ENCODE measurements at places on chromosomes 7 and 10.

GRCh38 chr10:31011017-31011664, 20.5 kb downstream of the ZNF438 start:
- no peak for DNase-seq

DNA sequence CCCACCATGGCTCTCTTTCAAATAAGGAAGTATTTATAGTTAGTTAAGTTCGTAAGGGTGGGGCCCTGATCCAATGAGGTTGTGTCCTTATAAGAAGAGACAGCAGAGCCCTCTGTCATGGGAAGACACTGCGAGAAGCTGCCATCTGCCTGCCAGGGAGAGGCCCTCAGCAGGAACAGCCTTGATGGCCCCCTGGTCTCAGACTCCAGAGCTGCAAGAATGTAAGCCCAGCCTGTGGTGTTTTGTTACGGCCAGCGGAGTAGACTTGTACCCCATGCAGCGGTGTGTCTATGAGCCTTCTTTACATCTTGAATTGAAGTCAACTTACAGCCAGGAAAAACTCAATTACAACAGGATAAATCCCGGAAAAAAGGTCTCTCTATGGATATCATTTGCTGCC, 14.3 kb upstream of the LARP4B start:
- DNase-seq = no peak

DNA sequence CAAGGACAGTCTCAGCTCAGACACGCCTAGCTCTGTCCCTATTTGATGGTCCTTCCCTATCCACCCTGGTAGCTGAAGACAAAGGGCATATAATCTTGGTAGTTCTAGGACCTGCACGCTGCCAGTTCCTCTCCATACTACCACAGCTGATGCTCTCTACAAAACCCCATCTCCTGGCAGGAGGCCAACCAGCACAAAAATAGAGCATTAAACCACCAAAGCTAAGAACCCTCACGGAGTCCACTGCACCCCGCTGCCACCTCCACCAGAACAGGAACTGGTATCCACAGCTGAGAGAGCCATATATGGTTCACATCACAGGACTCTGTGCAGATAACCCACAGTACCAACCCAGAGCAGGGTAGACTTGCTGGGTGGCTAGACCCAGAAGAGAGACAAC, 299.4 kb downstream of the LRRTM3 start:
- no peak for DNase-seq

DNA sequence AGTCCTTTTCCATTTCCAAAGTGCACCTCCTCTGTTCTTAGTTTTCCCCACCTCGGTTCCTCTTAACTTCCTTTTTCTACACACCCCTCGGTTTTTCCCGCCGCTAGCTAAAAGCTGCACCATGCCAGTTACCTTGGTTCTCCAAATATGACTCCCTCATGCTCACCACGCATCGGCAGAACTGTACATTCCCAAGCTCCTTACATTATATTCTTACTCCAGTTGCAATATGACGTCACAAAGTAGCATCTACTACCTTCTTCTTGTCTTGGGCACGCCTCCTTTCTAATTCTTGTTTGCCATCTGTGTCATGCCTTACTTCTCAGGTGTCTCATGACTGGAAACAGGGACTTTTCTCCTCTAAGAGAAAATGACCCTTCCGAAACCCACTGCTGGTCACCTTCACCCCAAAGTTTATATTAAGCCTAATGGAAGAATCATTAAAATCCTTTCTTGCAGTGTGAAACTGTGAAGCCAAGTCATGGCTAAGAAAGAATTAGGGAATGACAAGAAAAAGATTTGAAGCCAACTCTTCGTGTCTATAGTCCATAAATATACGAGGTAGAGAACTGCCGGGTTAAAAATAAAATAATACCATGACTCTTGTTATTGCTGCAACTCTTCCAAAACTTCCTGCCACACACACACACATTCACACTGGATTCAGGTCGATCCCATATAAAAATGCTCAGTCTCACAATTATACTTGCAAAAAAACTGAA, 1.7 kb downstream of the ESYT2 start:
- no peak for DNase-seq

DNA sequence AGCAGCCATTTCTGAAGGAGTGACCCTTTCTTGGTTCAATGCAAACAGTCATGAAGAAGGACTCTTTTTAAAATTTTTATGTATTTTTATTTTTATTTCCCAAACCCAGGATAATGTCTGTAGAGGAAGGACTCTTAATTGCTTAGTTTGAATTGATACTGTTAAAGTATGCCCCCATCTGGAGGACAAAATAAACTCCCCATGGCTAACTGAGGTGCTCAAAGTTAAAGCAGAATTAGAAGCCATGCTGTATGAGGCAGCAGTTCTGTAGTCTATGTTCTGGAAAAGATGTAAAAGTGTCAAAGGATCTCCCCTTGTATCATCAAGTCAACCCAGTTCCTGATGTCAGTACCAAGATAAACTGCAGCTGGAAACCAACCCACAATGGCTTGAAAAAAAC, 617.9 kb upstream of the GRM3 start:
- DNase-seq = no peak

DNA sequence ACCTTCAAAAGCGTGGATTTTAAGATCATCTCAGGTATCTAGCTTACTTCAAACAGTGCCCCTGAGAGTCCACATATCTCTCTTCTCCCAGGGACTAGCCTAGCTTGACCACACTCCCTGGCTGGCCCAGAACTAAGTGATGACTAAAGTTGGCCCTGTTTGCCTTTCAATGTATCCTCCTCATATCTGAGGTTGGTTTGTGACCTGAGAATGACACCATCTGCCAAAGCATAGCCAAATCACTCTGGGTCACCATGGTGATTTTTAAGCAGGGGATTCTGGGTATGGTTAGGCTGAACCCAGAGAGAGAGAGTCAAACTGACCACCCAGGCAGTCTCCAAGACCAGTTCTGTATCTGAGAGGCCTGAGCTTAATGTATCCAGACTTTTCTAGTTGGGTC, 16.2 kb downstream of the CNNM1 start:
- DNase-seq = no peak

DNA sequence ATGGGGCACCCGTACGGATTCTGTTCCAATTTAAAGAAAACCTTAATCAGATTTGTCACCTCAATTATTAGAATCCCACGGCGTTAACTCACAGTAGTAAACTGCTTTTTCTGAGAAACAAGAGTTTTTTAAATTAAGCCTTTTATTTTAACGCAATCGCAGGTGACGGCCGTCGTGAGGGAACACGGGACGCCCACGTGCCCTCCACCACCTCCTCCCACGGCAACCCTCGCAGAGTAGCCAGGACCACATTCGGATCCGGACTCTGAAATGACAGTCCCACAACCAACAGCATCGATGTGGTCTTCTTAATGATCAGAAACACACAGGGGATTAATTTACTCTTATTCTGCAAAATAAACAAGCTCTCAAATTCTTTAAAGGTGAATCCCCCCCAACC, 22.0 kb upstream of the GPR146 start:
- DNase-seq = no peak

- DNase-seq = no peak
Measured at GRCh38 chr7:114660126-114660486, 245.5 kb downstream of the FOXP2 start.

DNA sequence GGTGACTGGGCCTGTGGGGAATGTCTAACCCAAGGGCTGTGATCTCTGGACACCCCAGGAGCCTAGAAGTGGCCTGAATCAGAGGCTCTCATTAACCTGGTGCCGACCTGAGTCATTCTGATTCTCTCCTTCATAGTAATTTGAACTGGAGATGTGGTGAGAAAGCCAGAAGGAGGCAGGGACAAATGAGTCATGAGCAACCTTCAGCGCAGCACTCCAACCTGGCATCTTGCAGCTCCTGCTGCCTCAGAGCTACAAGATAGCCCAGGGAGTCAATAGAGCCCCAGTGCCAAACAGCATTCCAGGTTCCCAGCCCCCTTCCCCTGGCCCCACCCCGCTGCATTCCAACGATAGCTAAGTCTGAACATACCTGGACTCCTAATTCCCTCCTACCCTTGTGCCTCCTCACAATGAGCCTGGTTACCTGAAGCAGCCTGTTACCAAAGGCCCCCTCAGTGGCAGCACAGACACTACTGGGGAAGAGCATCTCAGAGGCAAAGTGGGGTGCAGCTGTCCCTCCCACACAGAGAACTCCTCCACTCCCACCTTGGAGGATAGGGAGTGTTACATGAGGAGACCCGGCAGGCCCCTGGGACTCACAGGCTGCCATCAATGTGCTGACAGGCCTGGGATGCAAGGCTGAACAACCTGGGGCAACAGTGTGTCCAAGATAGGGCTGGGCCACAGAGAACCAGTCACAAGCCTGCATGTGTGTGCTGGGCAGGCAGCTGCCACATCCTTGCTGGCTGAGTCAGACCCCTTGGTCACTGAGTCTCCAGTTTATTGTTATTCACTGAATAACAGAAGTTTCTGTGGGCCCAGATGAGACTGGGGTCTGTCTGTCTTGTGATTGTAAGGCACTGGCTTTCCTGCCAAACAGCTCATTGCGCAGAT, 76.8 kb upstream of the LEP start:
- DNase-seq = no peak

DNA sequence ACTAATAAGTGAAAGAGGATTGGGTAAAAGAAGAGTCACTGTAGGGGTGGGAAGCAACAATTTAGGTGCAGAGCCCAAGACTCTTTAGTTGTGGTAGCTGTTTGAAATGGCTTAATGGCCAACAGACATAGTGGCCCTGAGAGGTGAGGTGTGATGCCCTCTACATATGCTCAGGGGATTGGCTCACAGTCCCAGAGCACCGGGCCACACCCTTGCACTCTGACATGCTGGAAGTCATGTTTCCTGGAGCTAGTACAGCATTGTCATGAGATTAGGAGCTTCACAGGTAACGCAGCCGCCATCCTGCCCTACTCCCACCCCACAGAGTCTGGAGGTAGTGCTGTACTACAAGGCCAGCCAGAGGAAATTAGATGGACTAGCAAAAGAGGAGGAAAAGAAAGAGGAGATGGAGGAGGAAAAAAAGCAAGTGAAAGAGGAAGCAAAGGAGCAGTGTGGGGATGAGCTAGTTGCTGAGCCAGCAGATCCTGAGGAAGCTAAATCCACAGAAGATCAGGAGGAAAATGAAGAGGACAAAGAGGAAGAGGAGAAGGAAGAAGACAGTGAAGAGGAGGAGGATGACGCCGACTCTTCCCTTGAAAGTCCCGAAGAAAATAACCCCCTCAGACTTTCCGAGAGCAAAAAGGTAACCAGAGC, 14.8 kb upstream of the FLNC start:
- DNase-seq = no peak

- no peak for DNase-seq
Measured at GRCh38 chr10:86972613-86973380, 4.5 kb downstream of the ADIRF start.

DNA sequence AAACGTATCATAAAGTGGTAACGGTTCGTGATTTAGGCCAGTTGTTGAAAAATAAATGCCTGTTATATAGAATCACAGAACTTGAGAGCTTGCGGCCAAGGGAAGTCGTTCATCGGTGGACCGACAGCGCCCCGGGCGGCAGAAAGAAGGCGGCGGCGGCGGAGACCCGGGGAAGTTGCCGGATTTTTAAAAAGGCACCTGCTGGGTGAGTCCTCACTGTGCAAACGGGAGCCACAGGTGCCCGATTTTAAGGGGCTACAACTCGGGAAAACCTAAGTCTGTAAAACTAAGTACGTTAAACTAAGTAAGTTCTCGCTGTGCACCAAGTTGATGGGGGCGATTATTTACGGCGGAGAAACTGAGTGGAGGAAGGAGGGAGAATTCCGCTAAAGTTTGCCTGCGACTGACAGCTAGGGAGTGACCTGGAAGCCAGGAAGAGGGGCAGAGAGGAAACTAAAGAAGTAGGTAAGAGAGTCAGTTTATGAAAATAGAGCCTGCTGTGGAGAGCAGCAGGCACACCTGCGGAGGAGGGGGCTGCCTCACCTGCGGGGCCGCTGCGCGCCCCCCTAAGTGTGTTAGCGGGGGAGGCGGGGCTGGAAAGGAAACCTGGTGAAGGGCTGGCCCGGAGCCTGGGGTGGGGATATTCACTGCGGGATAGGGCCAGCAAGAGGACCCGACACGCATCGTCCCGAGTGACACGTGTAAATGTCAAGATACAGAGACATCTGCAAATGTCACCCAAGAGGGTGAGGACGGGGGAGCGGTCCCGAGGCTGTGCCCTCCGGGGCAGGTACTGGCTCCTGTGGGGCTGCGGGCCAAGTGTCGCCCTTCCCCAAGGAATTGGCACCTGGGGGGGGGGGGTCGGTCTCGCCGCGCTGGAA, 996 bp downstream of the ADAM12 start:
- DNase-seq = no peak

- no peak for DNase-seq
Measured at GRCh38 chr7:38893061-38893460, 15.9 kb downstream of the VPS41 start.

- DNase-seq = no peak
Measured at GRCh38 chr10:43119416-43120115, 18.7 kb upstream of the CSGALNACT2 start.

DNA sequence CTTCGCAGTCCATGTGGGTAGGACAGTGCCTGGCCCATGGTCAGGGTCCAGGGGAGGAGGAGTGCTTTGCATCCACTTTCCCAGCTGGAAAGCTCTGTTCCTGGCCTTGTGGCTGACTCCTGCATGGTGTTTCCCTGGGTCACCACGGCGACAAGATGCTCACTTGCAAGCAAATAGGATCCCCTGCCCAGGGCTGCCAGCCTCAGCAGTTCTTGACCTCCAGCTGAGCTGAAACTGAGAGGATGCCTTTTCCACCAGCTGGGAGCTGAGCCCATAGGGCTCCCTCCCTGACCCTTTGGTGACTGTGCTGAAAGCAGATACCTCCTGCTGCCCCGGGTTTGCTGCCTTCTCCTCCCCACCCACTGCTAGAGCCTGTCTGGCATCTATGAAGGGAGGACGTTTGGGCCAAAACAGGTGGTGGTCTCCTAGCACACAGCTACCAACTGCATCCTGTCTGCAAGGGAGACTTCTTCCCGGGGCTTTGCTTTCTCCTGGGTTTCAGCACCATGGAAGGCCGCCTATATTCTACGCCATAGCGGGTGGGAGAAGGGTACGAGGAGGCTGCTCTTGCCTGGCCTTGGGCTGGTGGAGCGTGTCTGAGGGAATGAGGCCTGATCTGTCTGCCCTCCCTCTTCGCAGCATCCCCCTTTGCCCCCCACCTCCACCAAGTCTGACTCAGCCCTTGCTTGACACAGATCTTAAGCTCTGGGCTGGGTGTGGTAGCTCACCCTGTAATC, 34.4 kb downstream of the UBTD1 start:
- DNase-seq = no peak

DNA sequence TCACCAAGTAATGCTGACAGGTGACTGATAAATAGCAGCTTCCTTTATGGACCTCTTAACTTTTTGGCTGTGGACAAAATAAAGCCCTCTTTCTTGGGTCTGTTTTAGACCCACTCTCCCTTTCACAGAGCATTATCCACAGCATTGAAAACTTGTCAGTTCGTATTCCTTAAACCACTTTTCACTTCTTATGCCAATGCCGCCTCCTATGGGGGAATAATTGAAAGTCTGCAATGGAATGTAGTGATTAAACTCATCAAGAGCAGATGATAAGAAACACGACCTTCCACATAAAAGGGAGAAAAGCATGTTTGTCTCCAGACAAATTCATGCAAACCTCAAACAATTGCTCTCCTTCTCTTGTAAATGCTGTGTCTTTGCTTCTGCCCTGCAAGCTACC, 153.4 kb downstream of the SORCS1 start:
- DNase-seq = no peak

GRCh38 chr7:31022117-31022516, 30.0 kb upstream of the ADCYAP1R1 start:
- no peak for DNase-seq

GRCh38 chr10:114663626-114664025, 5.6 kb upstream of the ABLIM1 start:
- DNase-seq = no peak

All from NCI-H2081 treated with DMSO at 0.1 percent for 48 hours (cell line).